NCI-H1105 treated with DMSO at 0.1 percent for 48 hours (cell line): ENCODE measurements at places on chromosomes 12 and 14.

- no peak for DNase-seq
Measured at GRCh38 chr12:93358058-93358457, 19.7 kb upstream of the NUDT4 start.

- no peak for DNase-seq
Measured at GRCh38 chr12:57330992-57331391, 80.0 kb upstream of the STAC3 start.

GRCh38 chr14:58104808-58105207 is 47.2 kb downstream of the ARMH4 start:
- no peak for DNase-seq

DNA sequence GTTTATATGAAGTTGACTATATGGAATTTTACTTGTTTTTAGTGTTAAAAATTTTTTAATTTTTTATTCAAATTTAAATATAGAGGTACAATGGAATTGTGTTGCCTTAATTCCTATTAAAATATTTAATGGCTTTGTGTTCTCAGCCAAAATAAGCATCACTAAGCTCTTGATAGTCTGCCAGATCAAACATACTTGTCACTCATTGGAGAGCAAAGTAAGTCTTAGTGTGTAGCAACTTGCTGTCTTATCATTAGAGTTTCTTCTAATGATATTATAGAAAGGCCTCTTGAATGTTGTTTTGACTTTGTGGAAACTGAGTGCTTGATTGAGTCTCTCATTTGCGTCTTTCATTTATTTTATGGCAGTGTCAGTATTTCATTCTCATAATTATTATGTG is 10.7 kb downstream of the SFSWAP start:
- DNase-seq, result peak; percentile 0

GRCh38 chr12:11508699-11509098 is 113.3 kb upstream of the PRB2 start:
- DNase-seq, result no peak

- no peak for DNase-seq
Measured at GRCh38 chr12:19671695-19672094, 232.4 kb downstream of the AEBP2 start.
